Peyer's patch (tissue), 4 donors: ENCODE measurements at places on chromosomes 2 and 18.

- DNase-seq: peak; percentile 64
Observed at GRCh38 chr2:170716851-170717598, 1.9 kb downstream of the SP5 start.

GRCh38 chr2:133865141-133865540 lies 296.9 kb upstream of the NCKAP5 start:
- no peak for DNase-seq

DNA sequence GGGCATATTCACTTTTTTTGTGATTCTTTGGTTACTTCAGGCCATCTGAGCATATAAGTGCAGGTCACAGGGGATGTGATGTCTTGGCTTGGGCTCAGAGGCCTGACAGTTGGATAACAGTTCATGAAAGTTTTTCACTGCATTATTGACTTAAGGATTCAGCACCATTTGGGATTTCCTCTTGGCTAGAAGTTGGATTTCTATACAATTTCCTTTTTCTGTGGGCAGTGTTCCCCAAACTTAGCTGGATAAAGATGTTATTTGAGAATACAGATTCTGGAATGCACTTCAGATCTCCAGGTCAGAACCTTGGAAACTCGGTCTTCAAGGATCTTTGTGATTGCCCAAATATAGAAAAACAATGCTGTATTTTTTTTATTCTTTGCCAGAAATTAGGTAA lies 78.0 kb downstream of the GALNT3 start:
- no peak for DNase-seq

DNA sequence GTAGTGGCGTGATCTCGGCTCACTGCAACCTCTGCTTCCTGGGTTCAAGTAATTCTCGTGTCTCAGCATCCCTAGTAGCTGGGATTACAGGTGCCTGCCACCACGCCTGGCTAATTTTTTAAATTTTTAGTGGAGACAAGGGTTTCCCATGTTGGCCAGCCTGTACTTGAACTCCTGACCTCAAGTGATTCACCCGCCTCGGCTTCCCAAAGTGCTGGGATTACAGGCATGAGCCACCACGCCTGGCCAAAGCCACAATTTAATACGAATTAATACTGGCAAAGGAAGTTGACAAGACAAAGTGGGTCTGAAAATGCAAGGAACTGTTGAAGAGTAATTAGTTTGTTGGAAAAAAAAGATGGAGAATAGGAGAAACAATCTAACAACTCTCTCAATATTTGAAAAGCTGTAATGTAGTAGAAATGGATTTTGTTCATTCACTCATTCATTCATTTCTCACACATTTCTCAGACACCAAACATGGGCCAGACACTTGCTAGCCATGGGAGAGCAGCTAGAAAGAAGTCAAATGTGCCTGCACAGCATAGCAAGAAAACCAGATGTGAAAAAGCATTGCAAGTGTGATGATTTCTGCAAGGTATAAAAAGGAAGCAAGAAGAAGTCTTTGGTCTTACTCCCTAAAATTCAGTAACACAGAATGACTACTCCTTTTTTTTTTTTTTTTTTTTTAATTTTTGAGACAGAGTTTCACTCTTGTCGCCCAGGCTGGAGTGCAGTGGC lies 39.4 kb upstream of the ATL2 start:
- DNase-seq: no peak

DNA sequence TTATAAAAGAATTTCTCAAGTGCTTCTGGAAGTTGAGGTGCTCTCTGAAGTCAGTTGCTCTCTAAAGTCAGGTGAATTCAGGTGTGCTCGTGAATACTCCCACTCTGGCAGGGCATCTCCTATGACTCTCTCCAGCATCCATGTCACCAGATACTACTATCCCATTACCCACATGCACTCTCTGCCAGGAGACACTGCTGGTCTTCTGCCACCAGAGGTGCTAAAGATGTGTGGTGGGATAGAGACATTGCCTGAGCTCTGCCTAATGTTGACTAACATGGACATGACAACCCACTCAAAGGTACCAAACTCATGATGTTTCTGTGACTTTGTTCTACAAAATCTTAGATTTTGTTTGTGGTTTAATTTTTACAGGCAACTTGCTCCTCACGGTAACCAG lies 106.4 kb upstream of the HNRNPA3 start:
- no peak for DNase-seq

DNA sequence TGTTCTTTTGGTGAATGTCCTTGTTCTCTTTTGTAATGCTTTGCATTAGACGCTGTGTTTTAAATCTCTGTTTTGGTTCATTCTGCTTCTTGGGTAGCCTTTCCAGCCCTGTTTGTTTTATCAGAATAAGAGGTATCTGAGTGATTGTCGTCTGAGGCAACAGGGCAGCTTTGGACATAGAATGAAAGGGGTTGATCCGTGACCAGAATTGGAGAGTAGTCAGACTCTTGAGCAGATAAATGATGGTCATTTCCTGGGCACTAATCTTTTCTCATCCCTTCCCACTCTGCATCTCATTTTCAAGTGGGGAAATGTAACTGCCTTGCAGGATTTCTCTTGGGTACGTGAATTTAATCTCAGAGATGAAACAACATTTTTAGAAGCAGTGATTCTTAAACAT lies 61.4 kb downstream of the TAF4B start:
- no peak for DNase-seq

- DNase-seq: no peak
Observed at GRCh38 chr2:138373993-138374408, 127.6 kb upstream of the SPOPL start.
